Panc1 (cell line): ENCODE measurements at places on chromosomes 7 and 10.

DNA sequence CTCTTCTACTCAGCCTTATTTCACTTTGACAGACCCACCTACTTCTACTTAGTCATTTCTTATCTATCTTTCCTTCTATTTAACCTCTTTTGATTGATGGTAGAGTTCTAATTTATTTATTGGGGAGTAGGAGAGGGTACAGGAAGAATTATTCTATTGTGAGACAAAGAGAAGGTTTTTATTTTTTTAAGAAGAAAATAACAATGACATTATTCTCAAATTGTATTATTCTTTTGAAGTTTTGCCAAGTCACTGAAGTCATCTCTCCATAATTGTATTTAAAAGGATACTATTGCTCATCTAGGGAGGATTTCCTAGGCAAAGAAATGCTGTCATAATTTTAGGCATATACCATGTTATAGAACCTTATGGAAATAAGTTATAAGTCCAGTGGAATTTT lies 52.7 kb downstream of the ITGB8 start:
- no peak for DNase-seq

GRCh38 chr10:114364726-114365125 lies 39.6 kb downstream of the AFAP1L2 start:
- DNase-seq = no peak

GRCh38 chr7:12770227-12770975 lies 83.0 kb downstream of the ARL4A start:
- no peak for DNase-seq

- DNase-seq = no peak
Measured at GRCh38 chr7:78709658-78710057, 743.8 kb downstream of the MAGI2 start.

DNA sequence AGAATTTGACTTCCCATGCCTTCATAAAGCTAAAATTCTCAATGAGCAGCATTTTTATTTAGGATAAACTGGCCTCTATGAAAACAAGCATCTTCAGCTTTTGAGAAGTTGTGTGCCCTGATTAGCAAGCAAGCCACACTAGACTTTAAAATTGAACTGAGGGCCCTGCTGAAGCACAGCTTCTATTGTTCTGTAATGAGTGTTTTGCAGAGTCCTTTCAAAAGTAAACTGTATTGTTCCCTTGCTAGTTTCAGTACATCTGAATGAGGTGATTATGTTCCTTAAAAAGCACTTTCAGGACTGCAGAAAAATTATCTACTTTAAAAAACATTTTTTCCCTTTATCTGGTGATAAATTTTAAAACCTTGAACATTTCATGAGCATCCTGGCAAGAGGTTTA lies 113.3 kb upstream of the PRPS1L1 start:
- no peak for DNase-seq

GRCh38 chr7:42359946-42360345 lies 122.9 kb upstream of the GLI3 start:
- DNase-seq = no peak
